ENCODE measurements at places on chromosomes 1 and 21.

DNA sequence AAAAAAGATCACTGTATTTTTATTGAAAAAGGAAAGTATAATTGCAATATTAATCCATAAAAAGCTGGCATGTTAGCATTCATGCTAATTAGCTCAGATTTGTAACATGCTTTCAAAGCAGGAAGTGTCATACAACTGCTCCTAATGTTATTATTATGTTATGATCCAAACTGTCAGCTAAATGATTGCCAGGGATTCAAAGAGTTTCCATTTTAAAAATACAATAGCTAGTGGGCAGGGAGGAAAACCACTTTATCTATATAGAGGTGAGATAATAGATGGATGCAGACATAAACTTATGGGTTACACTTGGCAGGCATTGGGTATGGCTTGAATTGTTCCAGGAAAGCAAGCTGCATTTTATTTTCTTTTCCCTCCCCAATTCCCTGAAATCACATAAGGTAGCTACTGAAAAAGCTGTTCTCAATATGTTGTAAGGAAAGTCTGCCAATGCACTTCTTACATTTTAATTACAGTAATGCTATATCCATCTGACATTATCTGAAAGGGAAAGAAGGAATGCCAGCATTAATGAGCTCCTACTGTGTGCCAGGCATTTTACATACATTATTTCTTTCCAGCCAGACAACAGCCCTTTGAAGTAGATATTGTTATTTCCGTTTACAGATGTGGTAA, 9.8 kb upstream of the MYSM1 start:
- DNase-seq: no peak

DNA sequence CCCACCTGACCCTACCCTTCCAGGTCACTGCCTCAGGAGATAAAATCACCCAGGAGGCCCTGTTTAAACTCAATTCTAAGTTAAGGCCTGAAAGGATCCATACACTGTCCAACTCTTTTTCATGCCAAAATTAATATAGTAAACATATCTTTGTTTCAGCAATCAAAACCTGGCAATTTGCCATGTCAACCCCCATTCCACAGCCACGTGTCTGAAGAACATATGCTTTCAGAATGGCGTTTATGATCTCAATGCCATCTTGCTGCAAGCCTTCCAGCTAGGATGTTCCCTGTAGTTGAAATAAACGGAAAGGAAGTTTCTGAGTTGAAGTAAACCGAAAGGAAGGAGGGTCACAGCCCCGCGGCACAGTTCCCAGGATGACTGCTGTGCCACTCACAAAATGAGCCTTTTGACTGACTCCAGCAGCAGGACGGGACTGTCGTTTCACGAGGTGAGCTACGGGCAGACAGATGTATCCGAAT, 472.0 kb downstream of the SMYD3 start:
- DNase-seq: no peak

GRCh38 chr1:85289207-85289847, 12.9 kb upstream of the BCL10 start:
- DNase-seq: no peak

DNA sequence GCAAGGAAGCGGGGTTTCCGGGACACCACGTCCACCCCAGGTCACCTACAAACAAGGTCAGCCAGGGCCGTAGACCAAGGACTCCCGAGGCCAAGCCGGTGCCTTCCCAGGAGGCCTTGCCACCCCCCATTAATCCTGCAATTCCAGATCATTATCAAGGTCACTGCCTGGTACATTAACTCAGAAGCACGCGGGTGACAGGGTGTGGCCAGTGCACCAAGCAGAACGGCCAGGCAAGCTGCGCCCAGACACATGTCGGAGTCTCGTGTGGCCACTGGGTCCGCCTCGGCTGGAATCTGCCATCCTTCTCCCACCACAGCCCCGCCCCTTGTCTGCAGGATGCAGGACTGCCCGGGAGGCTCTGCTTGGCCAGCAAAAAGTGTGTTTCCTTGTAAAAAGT, 144.7 kb downstream of the PRDM16 start:
- DNase-seq: no peak

DNA sequence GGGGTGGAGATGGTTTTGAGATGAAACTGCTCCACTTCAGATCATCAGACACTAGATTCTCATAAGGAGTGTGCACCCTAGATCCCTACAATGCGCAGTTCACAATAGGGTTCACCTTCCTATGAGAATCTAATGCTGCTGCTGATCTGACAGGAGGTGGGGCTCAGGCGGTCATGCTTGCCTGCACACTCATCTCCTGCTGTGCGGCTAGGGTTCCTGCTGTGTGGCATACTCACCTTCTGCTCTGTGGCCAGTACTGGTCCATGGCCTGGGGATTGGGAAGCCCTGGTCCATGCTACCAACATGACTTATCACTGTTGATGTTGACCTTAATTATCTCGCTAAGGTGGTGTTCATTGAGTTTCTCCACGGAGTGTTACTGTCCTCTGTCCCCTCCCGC, 144.5 kb downstream of the NAV1 start:
- no peak for DNase-seq

- no peak for DNase-seq
Observed at GRCh38 chr1:7609311-7609994, 161.6 kb upstream of the VAMP3 start.

GRCh38 chr1:151199873-151200581, 1.7 kb downstream of the PIP5K1A start:
- no peak for DNase-seq

DNA sequence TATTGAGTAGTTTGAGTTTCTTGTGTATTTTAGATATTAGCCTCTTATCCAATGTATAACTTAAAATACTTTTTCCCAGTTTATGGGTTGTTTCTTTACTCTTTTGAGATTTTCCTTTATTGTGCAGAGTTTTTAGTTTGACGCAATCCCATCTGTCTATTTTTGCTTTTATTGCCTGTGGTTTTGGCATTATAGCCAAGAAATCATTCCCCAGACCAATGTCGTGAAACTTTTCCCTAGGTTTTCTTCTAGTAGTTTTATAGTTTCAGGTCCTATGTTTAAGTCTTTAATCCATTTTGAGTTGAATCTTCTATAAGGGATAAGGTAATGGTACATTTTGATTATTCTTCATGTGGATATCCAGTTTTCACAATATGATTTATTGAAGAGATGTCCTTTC, 87.6 kb downstream of the LEPR start:
- no peak for DNase-seq

GRCh38 chr1:230071316-230071715, 4.3 kb downstream of the GALNT2 start:
- DNase-seq: no peak

DNA sequence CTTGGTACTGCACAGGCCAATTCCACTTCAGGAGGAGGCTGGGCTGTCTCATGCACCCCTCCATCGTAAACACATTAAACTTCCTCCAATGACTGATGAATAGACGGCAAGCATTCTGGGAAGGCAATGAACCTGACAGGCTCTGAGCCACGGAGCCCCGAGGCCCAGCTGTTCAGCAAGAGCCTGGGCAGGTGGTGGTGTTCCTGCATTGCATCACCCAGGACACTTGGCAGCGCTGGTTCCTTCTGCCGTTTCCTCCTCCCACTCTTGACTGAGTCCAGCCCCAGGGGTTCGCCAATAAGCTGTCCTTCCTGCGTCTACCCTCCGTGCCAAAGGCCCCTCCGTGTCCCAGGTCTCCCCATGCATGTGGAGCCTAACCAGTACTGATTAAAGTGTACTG, 109.8 kb downstream of the JAK1 start:
- no peak for DNase-seq

DNA sequence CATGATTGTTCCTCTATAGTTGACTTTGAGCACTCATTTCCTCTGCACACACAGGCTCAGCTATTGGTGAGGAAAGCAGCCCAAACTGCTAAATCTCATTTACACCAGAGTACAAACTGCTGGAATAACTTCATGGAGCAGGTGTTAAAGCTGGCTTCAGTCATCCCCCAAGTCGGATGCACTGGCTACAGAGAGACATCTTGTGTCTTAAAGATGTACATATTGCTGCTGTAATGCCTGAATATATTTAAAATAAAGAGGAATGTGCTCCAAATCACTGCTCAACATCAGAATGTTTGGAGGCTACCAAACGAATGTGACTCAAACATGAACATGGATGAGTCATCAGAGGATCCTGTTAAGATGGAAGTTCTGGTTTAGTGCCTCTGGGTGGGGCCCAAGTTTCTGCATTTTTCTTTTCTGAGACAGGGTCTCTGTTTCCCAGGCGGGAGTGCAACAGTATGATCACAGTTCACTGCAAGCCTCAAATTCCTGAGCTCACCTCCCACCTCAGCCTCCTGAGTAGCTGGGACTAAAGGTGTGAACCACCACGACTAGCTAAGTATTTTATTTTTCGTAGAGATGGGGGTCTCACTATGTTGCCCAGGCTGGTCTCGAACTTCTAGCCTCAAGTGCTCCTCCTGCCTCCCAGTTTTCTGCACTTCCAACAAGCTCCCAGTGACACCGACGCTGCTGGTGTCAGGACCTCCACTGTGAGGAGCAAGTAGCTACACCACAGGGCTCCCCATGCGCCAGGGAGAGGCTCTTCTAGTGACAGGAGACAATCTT, 79.0 kb upstream of the KRTAP19-8 start:
- no peak for DNase-seq

- no peak for DNase-seq
Observed at GRCh38 chr1:63318201-63318979, 4.0 kb upstream of the FOXD3 start.

GRCh38 chr21:26881504-26882228, 36.5 kb upstream of the ADAMTS1 start:
- no peak for DNase-seq

- DNase-seq: no peak
Observed at GRCh38 chr1:219130366-219130935, 43.2 kb upstream of the LYPLAL1 start.

DNA sequence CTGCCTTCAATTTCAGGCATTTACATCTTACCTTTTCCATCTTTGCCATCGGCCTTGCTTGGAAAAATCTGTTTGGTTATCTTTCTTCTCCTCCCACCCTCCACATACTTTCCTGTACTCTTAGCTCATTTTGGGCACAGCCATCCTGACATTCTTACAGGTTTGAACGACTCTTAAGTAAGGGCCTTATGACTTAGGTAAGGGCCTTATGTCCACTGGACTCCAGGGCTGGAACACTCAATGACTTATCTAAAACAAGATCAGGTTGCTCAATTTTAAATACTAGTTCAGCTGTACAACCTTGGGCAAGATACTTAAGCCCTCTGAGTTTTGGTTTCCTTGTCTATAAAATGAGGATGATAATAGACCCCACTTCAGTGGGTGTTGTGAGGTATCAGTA, 40.9 kb downstream of the C1orf21 start:
- no peak for DNase-seq

GRCh38 chr1:227934476-227935313, 13.0 kb downstream of the WNT9A start:
- DNase-seq: no peak

GRCh38 chr1:156458181-156458503, 42.4 kb downstream of the MEF2D start:
- DNase-seq: no peak

Measured in NCI-H1105 (cell line).